GM10248 (cell line): ENCODE measurements at places on chromosomes 7 and 10.
A peak's percentile ranks its signal among the peaks of the same experiment; 100 is the strongest.

DNA sequence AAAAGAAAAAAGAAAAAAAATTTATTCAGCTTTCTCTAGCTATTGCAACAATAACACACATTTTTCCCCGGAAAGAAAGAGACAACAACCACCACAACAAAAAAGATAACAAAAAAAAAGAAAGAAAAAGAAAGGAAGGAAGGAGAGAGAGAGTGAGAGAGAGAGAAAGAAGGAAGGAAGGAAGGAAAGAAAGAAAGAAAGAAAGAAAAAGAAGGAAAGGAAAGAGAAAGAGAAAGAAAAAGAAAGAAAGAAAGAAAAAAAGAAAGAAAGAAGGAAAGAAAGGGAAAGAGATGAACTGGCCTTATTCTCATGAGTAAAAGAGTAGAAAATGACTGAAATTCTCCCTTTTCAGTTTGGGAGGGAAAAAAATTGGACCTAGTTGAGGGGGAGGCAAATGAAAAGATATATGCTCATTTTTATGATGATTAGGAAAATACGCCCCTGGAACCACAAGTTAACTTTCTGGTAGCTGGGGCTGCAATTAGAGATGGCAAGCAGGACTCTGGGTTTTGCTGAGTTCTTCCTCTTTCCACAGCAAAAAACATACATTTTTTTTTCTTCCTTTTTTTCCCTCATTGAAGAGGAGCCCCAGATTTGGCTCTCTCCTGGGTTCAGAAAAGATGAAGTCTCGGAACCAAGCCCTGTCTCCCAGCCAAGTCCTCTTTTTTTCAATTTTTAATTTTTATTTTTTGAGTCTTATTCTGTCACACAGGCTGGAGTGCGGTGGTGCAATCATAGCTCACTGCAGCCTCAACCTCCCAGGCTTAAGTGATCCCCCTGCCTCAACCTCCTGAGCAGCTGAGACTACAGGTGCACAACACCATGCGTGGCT is 12.6 kb upstream of the PRDX3 start:
- no peak for DNase-seq

DNA sequence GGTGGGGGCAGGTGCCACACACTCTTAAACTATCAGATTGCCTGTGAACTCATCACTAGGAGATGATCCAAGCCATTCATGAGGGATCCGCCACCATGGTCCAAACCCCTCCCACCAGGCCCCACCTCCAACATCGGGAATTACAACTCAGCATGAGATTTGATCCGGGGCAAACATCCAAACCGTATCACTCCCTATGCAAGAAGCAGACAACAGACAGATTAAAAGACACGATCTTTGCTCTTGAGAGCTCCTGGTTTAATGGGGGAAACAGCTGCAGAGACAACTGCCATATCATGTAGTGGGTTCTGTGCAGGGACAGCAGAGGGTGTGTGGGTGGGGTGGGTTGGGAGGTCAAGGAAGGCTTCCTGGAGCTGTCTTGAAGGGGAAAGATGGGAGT is 123.6 kb downstream of the EMX2 start:
- DNase-seq: no peak

- DNase-seq: no peak
Measured at GRCh38 chr10:4353059-4353655, 472.9 kb upstream of the AKR1E2 start.

DNA sequence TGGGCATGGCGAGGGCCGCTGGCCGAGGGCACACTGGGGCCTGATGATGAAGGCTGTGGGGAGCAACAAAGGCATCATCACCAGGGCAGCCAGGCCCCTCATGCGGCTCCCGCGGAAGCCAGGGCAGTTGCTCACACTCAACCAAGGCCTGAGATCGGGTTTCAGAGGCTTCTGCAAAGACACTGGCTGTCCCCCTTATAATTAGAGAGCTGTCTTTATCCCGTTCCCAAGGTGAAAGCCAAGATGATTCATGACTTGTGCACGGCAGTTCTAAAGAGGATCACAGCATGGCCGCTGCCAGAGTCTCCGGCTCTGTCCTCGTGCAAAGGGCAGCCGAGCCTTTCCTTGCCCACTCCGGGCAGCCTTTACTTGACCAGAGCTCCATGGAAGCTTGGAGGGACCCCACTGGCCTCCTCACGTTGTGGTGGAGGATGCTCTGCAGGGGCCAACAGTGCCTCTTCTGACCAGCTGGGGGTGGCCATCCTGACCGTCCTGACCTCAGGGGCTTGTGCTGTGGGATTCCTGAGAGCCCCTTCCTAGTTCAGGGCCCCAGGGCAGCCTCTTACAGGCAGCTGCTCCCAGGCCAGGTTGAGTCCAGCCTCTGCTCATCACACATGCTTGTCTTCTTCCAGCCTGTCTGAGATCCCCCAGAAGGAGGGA is 82.3 kb downstream of the PRKAG2 start:
- DNase-seq: no peak

DNA sequence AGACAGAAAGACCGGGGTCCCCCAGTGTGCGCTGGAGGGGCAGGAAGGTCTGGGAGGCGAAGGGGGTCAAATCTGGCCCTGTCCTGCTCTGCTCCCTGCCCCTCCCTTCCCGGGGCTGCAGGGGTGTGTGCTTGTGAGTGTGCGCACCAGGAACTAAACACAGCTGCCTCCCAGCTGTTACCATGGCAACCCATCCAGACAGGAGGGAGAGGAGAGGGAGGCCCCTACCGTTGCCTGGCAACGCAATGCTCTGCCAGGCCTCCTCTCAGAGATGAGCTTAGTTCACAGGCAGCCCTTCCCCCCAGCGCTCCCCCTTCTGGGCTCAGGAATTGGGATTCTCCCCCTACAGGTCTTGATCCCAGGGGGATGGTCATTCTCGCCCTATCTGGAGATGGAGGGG is 6.1 kb downstream of the NYAP1 start:
- DNase-seq: peak; percentile 84

GRCh38 chr7:129764247-129765084 is 152.9 kb downstream of the NRF1 start:
- no peak for DNase-seq
